Islet precursor cell (in vitro differentiated cells): ENCODE measurements at places on chromosomes 4 and X.

- no peak for DNase-seq
Observed at GRCh38 chr4:45370408-45370807, 644.1 kb upstream of the GNPDA2 start.

- DNase-seq: peak; percentile 43
Observed at GRCh38 chr4:8353912-8354453, 84.4 kb downstream of the HTRA3 start.

DNA sequence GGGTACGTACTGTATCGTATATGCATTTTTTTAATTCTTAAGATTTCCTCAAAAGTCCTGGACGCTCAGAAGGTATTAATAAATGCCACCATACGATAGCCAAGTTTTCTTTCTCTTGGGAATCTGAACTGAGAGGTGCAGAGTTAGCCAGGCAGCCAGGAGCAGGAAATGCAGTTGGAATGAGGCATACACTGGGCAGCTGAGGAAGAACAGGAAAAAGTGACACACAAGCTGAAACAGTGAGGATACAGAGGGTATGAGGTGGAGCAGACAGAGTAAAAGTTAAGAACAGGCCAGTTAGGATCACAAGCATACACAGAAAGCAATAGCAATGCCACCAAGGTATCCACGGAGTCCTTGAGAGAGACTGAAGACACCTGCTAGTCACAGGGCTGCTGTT lies 13.4 kb downstream of the UFSP2 start:
- no peak for DNase-seq

- DNase-seq: no peak
Observed at GRCh38 chr4:38344929-38345328, 319.1 kb upstream of the KLF3 start.

DNA sequence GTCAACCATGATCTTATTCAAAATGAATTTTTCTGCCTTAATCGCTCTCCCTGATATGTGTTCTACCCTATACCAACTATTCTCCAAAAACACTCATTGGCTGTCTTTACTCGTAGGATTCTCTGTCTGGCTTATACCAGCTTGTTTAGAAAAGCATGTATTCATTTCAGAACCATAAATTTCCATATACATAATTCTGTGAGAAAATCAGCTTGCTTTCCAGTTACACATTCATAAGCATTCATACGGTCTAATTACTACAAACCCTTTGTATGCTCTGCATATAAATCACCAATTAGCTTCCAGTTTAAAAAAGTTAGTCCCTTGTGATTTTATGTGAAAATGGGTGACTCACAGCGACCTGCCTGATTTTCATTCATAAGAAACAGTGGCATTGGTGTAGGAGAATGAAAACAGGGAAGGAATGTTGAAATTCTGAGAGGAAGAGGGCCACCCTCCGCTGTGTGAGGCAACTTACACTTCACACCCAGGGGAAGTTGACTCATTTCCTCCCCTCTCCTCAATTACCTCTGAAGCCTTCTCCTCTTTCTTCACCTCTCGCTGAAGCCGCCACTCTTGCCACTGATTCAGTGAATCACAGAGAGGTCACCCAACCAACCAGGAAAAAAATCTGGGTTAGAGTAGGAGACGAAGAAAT lies 63.3 kb downstream of the MEPE start:
- DNase-seq: peak; percentile 83

DNA sequence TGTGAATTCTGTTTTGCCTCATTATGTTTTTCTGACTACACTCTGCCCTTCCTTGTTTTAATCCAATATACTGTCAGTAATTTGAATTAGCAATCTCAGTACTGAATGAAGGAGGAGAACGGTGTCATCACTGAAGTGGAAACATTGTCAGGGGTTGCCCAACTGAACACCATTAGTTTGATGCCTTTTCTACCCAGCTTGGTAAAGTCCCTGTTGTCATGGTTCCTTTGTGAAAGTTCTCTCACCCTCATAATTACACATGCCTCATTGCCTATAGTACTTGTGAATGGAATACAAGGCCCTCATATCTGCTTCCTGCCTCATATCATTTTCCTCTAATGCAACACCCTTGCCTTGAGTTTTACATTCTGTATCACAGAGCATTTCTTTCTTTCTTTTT lies 76.9 kb downstream of the RRAGB start:
- no peak for DNase-seq

DNA sequence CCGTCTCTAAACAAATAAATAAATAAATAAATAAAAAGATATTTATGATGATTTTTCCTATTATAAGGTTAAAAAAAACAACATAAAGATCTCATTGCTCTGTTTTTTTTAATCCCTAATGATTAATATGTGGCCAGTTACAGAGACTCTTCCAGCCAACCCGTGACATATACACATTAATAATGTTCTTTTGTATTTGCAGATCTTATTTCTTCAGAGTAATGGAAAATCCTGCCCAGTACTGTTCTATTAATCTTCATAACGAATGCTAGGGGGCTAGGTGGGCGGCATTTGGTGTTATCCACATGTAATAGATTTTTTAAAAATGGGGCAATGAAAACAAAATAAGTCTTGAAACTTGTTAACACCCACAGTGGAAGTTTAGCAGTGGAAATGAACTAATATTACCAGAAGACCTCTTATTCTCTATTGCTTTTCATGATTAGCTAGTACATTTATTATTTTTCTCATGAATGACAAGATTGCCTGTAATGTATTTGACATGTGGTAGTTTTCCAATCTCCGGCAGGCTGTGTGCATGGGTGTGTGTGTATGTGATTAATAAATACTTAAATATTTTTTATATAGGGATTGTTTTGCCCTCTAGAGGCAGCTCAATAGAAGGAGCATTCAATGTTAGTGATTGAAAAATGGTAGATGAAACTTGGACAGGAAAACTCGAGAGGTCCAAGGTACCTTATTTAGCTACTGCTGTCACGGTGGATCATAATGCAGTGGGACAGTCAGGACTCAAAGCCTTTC lies 457.4 kb downstream of the IL1RAPL1 start:
- no peak for DNase-seq

DNA sequence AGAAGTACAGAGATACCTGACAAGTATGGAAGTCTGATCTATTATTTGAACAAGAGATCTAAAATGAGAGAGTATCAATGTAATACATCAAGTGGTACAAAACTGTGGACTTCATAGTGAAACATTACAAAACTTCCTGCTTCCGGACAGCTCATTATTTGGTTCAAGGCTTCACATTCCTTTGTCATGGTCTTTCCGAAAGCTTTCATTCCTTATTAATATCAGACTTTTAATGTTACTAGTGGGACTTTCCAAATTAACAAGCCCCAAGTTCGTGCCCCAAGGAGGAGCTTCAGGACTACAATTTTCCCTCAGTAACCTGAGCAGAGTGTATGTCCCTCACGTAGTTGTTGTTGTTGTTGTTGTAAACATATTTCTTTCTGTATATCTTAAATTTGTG lies 1.2 kb downstream of the CHIC2 start:
- DNase-seq: no peak

GRCh38 chr4:147362938-147363337 lies 118.0 kb upstream of the EDNRA start:
- DNase-seq: no peak

GRCh38 chr4:95360256-95360903 lies 188.4 kb downstream of the UNC5C start:
- no peak for DNase-seq

GRCh38 chr4:130534651-130535050 lies 1438.7 kb downstream of the C4orf33 start:
- DNase-seq: no peak

- no peak for DNase-seq
Observed at GRCh38 chr4:13495753-13496152, 11.6 kb upstream of the RAB28 start.

- DNase-seq: no peak
Observed at GRCh38 chrX:120456973-120457372, 12.1 kb downstream of the LAMP2 start.

DNA sequence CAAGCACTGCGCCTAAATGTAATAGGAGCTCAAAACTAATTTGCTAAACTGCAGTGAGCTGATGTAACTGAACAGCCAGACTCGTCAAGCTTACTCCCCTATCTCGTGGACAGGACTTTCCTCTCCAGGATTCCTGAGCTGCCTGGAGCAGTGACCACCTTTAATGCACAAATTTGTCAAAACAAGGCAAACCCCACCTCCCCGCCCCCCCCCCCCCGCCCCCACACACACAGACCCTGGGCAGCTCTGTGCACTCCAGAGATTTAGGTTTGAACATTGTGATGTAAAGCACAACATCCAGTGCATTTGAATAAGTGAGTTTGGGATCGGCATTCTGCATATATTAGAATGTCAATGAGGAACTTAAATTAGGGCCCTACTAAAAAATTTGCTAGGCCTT lies 77.7 kb upstream of the DHX15 start:
- no peak for DNase-seq

- DNase-seq: no peak
Observed at GRCh38 chrX:139156356-139156755, 374.2 kb upstream of the F9 start.

- peak; percentile 95 for DNase-seq
Observed at GRCh38 chrX:24150051-24150790, 692 bp downstream of the ZFX start.

GRCh38 chr4:25560605-25561004 lies 95.0 kb upstream of the SLC34A2 start:
- no peak for DNase-seq
